Vagina (tissue), 2 donors: ENCODE measurements at places on chromosomes 16 and 17.

GRCh38 chr17:56319531-56319930, 166.3 kb downstream of the ANKFN1 start:
- DNase-seq = no peak

DNA sequence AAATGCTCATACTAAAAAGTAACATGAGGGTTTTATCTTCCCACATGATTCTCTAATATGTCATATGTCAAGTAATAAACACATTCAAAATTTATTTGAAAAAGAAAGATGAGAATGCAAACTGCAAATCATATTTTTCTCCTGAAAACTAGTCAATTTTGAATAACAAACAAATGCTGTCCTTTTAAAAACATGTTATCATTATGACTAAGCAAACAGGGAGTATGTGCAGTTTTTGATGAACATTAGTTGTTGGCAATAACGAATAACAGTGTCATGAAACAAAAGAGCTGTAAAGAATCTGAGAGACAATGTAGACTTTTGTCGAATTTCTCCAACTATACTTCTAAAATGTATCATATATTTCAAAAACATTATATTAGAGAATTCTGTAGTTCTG, 34.8 kb downstream of the RPGRIP1L start:
- DNase-seq = no peak

DNA sequence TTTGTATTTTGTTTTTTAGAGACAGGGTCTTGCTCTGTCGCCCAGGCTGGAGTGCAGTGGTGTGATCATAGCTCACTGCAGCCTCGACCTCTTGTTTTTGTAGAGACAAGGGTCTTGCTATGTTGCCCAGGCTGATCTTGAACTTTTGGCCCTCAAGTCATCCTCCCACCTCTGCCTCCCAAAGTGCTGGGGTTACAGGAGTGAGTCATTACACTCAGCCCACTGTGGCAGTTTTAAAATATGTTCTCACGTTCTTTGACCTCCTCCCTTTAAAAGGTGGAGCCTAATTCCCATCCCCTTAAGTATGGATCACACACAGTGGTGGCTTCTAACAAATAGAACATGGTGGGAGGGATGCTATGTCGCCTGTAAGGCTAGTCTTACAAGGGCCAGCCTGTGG, 67.7 kb downstream of the ZDHHC7 start:
- no peak for DNase-seq

- DNase-seq = no peak
Observed at GRCh38 chr16:31042866-31043265, 9.5 kb downstream of the STX4 start.

- no peak for DNase-seq
Observed at GRCh38 chr17:77409282-77410161, 268.8 kb downstream of the SEC14L1 start.
